KG1 (cell line): ENCODE measurements at places on chromosomes 13 and 19.

GRCh38 chr13:113648216-113648610 lies 9.8 kb downstream of the ATP4B start:
- no peak for DNase-seq

GRCh38 chr13:109963960-109964563 lies 177.7 kb upstream of the IRS2 start:
- no peak for DNase-seq

DNA sequence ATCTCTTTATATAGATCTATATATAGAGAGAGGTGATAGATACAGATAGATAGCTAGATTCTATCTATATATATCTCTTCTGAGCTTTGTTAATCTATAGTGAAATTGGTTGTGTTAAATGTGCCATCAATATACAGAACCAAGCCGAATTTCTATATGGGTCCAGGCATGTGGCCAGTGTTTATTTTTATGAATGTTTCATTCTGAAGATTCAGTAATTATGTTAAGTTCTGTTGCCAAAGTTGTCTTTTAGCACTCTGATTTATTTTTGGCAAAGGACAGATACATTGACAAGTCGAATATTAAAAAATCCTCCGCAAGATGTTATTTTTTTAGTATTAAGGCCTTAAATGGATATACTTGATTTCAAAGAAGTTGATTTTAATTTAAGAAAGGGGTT lies 190.4 kb upstream of the HTR2A start:
- no peak for DNase-seq

- DNase-seq: no peak
Measured at GRCh38 chr13:31124204-31124603, 37.5 kb downstream of the HSPH1 start.

GRCh38 chr13:34363266-34363665 lies 545.3 kb downstream of the RFC3 start:
- no peak for DNase-seq

GRCh38 chr13:110319774-110320509 lies 12.9 kb downstream of the COL4A2 start:
- DNase-seq: no peak

- no peak for DNase-seq
Measured at GRCh38 chr19:16338470-16339360, 14.1 kb downstream of the KLF2 start.

DNA sequence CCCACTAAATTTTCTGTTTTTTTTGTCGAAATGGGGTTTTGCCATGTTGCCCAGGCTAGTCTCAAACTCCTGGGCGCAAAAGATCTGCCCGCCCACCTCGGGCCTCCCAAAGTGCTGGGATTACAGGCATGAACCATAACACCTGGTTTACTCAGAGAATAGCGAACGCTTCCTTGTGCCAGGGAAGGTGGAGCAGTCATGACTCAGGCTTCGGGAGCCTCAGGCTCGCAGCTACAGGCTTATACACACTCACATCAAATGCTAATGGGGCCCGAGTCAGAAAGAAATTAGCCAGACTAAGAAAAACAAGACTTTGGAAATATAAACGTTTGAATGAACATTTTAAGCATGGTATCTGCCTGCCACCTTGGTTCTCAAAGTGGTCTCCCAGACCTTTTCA lies 11.0 kb upstream of the TPT1 start:
- DNase-seq: no peak

DNA sequence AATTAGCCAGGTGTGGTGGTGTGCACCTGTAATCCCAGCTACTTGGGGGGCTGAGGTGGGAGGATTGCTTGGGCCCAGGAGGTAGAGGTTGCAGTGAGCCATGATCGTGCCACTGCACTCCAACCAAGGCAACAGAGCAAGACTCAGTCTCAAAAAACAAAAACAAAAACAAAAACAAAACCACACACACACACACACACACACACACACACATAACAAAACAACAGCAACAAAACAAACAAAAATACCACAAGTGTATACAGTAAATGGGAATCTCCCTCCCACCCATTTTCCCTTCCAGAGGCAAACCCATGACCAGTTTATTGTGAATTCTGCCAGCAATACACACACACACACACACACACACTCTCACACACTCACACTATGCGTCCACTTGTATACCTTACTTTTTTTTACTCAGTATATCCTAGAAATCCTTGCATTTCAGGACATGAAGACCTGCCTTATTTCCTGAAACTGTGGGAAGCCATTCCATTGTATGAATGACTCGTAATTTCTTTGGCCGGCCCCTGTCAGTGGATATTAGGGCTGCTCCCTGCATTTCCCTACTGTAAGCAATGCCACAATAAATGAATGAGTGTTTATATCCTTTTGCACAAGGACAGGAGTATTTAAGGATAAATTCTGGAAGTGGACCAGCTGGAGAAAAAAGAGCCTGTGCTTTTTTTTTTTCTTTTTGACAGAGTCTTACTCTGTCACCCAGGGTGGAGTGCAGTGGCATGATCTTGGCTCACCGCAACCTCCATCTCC lies 6.9 kb upstream of the PLEKHF1 start:
- no peak for DNase-seq

DNA sequence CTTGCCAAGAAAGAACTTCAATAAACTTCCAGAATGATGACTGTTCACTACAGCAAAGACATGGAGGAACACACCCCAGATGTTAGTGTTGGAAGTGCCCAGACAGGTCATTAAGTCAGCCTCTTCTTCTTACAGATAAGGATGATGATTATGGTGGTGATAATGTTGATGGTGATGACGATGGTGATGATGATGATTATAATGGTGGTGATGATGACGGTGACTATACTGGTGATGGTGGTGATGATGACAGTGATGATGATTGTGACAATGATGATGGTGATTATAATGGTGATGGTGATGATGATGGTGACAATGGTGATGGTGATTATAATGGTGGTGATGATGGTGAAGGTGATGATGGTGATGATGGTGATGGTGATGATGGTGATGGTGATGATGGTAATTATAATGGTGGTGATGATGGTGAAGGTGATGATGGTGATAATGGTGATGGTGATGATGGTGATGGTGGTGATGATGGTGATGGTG lies 8.4 kb downstream of the C13orf46 start:
- DNase-seq: no peak

GRCh38 chr19:4547303-4548237 lies 7.7 kb upstream of the LRG1 start:
- no peak for DNase-seq

- no peak for DNase-seq
Measured at GRCh38 chr19:30919737-30920136, 429.5 kb downstream of the TSHZ3 start.

- no peak for DNase-seq
Measured at GRCh38 chr19:13598098-13598497, 91.8 kb upstream of the CACNA1A start.
